ENCODE measurements at places on chromosomes 12 and 14.

- DNase-seq: no peak
These were observed 775 bp downstream of the OR10P1 start for GRCh38 chr12:55637467-55637866.

- no peak for DNase-seq
These were observed 74.2 kb downstream of the IFT81 start for GRCh38 chr12:110198386-110198785.

DNA sequence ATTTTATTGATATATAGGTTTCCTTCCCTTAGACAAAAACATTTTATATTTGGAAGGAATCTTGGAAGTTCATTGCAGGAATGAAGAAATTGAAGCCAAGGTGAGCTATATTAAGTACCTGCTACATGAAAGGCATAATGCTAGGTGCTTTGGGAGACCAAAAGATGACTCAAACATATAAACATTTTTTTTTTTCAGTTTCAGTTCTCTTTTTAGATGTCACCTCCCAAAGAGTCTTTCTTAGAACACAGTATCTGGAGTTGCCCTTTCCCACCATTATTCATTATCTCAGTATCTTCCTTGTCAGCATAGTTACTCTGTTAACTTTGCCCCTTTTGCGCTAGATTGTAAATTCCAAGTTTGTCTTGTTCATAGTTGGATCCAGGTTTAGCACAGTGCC is 1.1 kb downstream of the LIN52 start:
- no peak for DNase-seq

DNA sequence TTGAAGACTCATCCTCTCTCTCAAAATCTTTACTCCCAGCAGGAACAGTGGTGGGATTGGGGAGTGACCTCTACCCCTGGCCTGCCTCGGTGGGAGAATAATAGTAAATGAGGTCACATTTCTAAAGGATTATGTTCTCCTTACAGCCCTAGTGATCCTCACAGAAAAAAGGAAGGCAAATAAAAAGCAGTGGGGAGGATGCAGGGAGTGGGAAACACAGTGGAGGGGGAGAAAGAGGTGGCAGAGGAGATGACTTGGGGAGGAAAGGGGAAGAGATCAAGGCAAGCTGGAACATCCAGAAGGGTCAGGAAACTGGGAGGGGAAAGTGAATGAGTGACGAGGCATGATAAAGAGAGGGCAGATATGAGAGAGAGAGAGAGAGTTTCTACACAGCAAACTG is 8.3 kb upstream of the SYNDIG1L start:
- no peak for DNase-seq

DNA sequence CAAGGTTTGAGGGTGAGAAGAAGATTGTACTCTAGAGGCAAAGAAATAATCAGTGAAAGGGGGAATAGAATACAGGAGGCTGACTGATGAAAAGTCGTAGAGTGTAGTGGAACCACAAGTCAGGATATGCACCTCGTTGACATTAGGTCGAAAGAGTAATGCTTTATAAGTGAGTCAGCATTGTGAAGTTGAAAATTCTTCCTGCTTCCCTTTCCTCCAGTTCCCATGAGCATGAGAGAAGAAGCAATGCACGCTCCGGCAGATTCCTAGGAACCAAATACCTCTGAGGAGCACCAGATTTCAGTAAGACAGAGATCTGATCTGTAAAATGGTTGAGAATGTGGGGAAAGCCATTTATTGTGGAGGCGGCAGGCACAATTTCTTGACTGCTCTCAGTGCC is 16.5 kb downstream of the CCER1 start:
- DNase-seq: peak; percentile 71

GRCh38 chr12:34119366-34119765 is 97.1 kb downstream of the ALG10 start:
- DNase-seq: no peak

DNA sequence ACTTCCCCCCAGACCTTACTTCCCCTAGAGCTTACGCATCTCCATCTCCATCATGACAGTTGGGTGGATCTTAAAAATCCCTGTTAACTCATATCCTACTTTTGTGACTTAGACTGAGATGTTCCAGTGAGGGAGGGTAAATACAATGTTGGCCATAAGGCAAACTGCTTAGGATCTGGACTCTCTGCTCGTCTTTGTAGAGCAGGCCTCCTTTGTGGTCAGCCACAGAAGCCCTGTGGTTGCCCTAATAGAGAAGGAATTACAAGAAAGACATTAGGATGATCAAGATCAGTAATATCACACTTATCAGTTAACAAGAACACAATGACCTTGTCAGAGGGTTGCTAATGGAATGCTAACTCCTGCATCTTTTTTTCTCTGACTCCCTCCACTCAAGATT is 52.0 kb downstream of the TMEM132C start:
- DNase-seq: no peak
